ENCODE measurements at places on chromosomes 6 and 20. TPM values are rescaled to one million over a fixed set of nuclear protein-coding genes. Genes with fewer than 3 reads are reported as not detected.

GJA10 gene
- total RNA-seq: not detected

LMBRD1 gene
- 25.0 TPM for total RNA-seq

MEP1A gene
- total RNA-seq: not detected

ESR1 gene
- 0.98 TPM for total RNA-seq

PRRT1 gene
- under 0.01 TPM for total RNA-seq

OGFRL1 gene
- 14.3 TPM for total RNA-seq

TCF15 gene
- not detected for total RNA-seq

ECI2 gene
- 96.3 TPM for total RNA-seq

SLC22A7 gene
- total RNA-seq: not detected

CTCFL gene
- total RNA-seq: not detected

SMLR1 gene
- not detected for total RNA-seq

GPSM3 gene
- total RNA-seq: 1.1 TPM

KCNQ2 gene
- not detected for total RNA-seq

UFL1 gene
- total RNA-seq: 23.5 TPM

ZNF322 gene
- total RNA-seq: 10.3 TPM

LPA gene
- total RNA-seq: not detected

RNF8 gene
- total RNA-seq: 19.5 TPM

NUP153 gene
- 48.3 TPM for total RNA-seq

IP6K3 gene
- total RNA-seq: not detected

GFRA4 gene
- total RNA-seq: not detected

ZNF334 gene
- total RNA-seq: 0.37 TPM

C2 gene
- total RNA-seq: 0.59 TPM

C4B gene
- 1.4 TPM for total RNA-seq

MAS1L gene
- not detected for total RNA-seq

SNPH gene
- 5.5 TPM for total RNA-seq

TBXT gene
- not detected for total RNA-seq

DLL1 gene
- 0.73 TPM for total RNA-seq

CRISP3 gene
- total RNA-seq: not detected

DCBLD1 gene
- 27.2 TPM for total RNA-seq

CALHM6 gene
- 0.59 TPM for total RNA-seq

CNR1 gene
- total RNA-seq: under 0.01 TPM

GCNT2 gene
- not detected for total RNA-seq

CALHM4 gene
- not detected for total RNA-seq

RCAN2 gene
- total RNA-seq: 0.78 TPM

MLN gene
- not detected for total RNA-seq

LHFPL5 gene
- total RNA-seq: not detected

HRH3 gene
- total RNA-seq: not detected

PNLDC1 gene
- total RNA-seq: 0.73 TPM

KIF13A gene
- total RNA-seq: 29.3 TPM

RAET1L gene
- not detected for total RNA-seq

SPTLC3 gene
- 10.0 TPM for total RNA-seq

ZBTB46 gene
- under 0.01 TPM for total RNA-seq

MMP24 gene
- total RNA-seq: under 0.01 TPM

ARMH2 gene
- total RNA-seq: not detected

GMNN gene
- total RNA-seq: 25.2 TPM

CGAS gene
- total RNA-seq: 3.3 TPM

PRPH2 gene
- total RNA-seq: 0.78 TPM

HDGFL1 gene
- not detected for total RNA-seq

ZNF343 gene
- total RNA-seq: 11.0 TPM

HLA-DOA gene
- total RNA-seq: not detected

SCRT2 gene
- total RNA-seq: not detected

RIMS4 gene
- total RNA-seq: not detected

OTOR gene
- not detected for total RNA-seq

RBBP9 gene
- total RNA-seq: 17.6 TPM

PABPC1L gene
- 12.3 TPM for total RNA-seq

DPPA5 gene
- not detected for total RNA-seq

Data from subcutaneous preadipocyte (primary cell).